Left colon (tissue), 2 donors: ENCODE measurements at places on chromosomes 7 and 10. TPM values are rescaled to one million over a fixed set of nuclear protein-coding genes. Genes with fewer than 3 reads are reported as not detected.
A peak's percentile ranks its signal among the peaks of the same experiment; 100 is the strongest.

DNA sequence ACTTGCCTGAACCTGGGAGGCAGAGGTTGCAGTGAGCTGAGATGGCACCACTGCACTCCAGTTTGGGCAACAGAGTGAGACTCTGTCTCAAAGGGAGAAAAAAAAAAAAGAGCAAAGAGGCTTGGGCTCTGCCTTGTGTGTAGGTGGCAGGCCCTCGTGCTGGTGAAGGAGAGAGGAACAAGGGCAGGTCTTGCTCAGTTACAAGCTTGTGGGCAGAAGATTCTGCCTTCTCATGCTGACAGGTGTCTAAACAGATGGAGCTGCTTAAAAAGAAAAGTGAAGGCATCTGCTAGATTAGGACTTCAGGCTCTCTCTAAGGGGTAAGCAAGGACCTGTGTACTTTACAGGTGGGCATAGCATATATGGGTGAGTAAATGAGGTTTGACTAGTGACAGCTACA, 65.5 kb upstream of the TRIM8 start:
- no peak for DNase-seq

DNA sequence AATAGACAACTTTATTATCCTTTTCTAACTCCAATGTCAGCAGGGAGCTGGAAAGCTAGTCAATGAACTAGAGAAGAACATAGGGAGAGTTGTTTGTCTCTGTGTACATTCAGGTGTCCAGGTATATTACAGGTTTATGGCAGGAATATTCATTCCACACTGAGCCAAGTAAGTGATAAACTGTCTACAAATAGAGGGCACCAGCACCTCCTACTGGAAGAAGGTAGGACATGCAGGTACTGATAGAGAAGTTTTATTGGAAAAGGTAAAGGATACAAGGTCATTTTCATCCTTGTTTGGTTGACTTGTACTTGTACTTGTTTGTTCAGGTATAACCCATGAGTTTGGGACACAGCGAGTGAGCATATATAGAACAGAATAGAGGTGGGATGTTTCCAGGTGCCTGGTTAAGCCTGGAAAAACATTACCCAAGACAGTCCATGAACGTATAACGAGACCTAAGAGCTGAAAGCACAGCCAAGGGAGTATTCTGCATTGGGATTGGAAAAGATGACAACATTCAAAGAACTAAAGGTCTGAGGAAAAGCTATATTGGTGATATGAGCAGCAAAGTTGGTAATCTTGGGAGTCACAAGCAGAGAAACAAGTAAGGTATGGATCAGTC, 61.4 kb upstream of the PPP1R3C start:
- no peak for DNase-seq

DNA sequence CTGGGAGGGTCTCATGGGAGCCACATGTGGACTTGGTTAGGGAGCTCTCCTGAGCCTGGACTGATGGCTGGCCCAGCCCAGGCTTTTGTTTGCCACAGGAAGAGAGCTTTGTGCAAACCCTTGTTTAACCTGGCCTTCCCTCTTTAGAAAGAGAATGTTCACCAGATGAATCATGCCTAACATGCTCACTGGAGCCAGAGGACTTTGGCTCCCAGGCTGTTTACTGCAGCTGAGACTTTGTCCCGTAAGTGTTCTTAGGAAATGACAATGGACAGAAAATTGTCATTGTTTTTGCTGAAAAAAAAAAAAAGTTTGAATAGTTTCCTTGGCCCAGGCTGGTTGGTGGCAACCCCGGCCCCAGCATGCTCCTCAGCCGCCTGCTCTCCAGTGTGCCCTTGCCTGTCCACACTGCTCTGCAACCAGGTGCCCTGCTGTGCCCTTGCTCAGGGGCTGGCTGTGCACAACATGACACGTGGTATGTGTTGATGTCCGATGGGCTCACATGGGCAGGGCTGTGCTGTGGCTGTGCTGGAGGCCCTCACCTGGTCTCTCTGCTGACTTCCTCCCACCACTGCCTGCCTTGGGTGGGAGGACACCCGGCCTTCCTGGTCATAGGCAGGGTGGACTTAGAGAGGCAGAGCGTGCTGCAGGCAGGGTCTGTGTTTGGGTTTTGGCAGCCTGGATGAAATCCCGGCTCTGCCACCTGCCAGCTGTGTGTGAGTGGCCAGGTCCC, 215.3 kb upstream of the ZNF32 start:
- DNase-seq, result peak; percentile 26

DNA sequence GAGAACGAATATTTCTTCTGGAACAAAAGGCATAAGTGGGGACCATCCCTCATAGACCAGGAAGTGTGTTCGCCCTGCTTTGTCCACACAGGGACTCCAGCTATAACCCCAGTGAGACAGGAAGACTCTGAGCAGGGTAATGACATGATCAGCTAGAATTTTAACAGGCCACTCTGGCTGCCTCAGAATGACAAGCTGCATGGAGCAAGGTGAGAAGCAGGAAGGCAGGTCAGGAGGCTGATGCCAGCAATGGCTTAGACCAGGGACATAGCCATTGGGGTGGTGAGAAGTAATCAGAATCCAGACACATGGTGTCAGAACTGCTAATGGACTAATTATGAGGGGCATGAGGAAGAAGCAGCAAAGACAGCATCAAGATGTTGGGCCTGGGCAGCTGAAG, 264.6 kb downstream of the GRID1 start:
- no peak for DNase-seq

SPAG6 gene
- total RNA-seq, result not detected

PIP gene
- total RNA-seq, result not detected

CPN1 gene
- total RNA-seq, result not detected

GRCh38 chr7:124029396-124030188, 3.3 kb downstream of the TMEM229A start:
- no peak for DNase-seq

DNA sequence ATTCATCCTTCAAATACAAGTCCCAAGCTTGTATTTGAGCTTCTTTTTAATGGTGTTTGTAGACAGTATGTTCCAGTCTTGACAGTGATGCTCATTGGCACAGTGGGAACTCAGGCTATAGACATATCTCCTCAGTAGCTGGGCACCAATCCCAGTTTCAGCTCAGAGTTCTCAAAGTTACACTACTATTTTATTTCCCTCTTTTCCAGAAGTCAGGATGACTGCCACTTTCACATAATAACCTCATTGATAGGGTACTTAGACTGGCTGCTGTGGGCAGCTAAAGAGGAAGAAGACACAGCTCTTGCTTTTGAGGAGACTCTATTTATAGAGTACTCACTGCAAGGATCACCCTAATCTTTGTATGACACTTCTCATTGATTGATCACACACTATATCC, 2.4 kb downstream of the GBF1 start:
- no peak for DNase-seq

HOXA9 gene
- total RNA-seq, result 18.0 TPM

GRCh38 chr10:122678266-122678665, 21.4 kb downstream of the C10orf120 start:
- no peak for DNase-seq

TRIL gene
- 0.52 TPM for total RNA-seq

GRCh38 chr10:61097026-61097425, 153.0 kb upstream of the RHOBTB1 start:
- DNase-seq, result no peak

IQCE gene
- 30.5 TPM for total RNA-seq

- no peak for DNase-seq
These were observed 56.6 kb downstream of the CPED1 start for GRCh38 chr7:121045090-121045489.

DNA sequence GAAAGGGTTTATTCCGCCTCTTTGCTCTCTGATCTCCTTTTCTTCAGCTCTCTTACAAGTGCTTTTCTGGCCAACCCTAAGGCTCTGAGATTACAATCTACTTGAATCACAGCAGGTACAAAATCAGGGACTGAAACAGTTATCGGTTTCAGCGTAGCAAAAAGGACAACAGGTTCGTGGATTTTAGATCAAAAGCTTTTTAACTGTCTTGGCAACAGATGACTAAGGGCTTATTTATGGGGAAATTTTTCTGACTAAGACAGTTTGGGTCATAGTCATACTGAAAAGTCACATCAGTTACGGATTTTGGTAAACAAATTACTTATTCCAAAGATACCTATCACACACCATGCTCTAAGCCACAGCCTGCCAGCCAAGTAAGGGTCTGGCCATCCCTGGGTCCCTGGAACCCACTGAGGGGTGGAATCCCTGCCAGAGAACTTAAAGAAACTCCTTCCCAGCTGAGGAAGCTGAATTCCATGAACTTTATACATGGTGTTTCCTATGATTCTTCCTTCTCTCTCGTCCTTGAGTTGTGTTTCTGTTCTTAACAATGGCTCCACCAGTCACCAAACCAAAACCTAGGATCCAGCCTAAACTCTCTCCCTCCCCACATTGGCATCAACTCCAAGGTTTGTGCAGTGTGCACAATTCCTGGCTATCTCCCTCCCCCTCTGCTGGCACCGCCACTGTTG, 169.3 kb downstream of the FAM107B start:
- DNase-seq, result no peak

DNA sequence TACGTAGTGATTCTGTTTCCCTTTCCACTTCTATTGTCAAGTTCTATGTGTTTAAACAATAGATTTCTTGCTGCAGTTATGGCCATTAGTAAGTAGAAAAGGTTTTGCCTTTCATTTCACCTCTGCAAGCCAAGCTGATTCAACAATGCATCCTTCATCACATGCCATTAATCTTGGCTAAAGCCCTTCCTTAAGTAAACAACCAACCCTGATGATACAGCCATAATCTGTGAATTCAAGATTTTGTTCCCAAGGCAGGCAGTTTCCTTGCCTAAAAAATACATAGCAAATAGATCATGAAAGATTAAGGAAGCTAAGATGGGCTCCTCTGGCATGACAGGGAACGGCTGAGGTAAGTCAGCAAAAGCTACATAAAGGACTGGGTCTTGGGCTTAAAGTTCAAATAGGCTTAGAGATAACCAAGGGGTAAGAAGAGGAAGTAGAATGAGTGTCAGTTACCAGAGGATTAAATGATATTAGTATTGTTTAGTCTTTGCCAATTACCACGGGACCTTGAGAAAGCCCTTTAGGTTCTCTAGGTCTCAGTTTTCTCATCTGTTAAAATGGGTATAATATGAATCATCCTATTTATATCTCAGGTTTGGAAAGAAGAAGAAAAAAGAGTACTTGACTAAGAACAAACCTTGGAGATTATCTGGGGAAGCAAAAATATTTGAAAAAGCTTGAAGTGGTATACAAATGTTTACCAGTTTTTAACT, 35.9 kb upstream of the ANK3 start:
- DNase-seq, result no peak

DNA sequence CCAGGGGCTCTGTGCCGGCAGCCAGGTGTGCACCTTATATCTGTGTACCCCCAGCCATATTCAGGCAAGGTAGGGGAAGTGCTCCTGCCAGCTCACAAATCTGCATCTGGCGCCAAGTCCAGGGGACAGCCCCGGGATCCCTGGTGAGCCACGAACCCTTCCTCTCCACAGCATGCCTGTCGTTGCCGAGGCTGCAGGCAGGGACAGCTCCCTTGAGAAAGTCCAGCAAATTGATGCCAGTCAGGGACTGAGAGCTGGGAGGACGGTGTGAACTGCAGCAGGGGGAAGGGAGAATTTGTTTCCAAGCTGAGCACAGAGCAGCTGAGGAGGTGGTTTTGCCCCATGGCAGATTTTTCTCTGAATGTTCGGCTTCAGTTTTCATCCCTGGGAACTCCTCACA, 919 bp downstream of the PLA2G12B start:
- no peak for DNase-seq

TFR2 gene
- 0.22 TPM for total RNA-seq

XPNPEP1 gene
- 115 TPM for total RNA-seq

DNA sequence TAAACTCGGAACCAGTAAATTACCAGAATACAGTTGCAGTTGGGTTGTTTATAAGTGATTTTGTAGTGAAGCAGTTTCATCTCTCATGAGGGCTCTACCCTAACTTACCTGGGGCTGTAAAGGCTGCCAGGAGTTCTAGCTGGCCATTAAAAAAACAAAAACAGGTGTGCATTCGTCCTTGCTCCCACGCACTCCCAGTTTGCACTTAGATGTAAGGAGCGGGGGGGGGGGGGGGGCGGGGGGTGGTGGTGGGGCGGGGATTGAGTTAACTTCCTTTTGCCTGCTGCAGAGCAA, 2.3 kb upstream of the PFKFB3 start:
- DNase-seq, result no peak

- no peak for DNase-seq
These were observed 239.1 kb downstream of the KCNMA1 start for GRCh38 chr10:77398558-77398957.

STAMBPL1 gene
- 14.8 TPM for total RNA-seq

GRCh38 chr10:103555325-103555649, 61.8 kb downstream of the NEURL1 start:
- no peak for DNase-seq

CFAP58 gene
- 0.20 TPM for total RNA-seq

DNA sequence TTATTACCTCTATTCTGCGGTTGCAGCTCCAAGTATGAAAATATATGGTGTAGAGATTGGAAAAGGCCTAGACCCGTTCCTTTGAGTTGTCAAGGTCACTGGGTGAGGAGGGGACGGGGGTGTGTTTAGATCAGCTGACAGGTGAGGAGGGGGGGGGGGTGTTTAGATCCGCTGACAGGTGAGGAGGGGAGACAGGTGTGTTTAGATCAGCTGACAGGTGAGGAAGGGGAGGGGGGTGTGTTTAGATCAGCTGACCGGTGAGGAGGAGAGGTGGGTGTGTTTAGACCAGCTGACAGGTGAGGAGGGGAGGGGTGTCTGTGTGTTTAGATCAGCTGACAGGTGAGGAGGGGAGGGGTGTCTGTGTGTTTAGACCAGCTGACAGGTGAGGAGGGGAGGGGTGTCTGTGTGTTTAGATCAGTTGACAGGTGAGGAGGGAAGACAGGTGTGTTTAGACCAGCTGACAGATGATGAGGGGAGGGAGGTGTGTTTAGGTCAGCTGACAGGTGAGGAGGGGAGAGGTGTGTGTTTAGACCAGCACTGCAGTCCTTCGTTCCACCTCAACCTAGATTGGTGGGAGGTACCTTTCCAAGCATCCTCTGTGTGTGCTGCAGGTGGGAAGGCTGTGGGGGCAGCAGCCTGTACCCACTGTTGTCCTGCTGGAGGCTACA, 655.0 kb upstream of the ADARB2 start:
- DNase-seq, result no peak

HTRA1 gene
- 14.6 TPM for total RNA-seq

- DNase-seq, result peak; percentile 60
These were observed 19.4 kb downstream of the SFTPD start for GRCh38 chr10:79929409-79929904.

DNA sequence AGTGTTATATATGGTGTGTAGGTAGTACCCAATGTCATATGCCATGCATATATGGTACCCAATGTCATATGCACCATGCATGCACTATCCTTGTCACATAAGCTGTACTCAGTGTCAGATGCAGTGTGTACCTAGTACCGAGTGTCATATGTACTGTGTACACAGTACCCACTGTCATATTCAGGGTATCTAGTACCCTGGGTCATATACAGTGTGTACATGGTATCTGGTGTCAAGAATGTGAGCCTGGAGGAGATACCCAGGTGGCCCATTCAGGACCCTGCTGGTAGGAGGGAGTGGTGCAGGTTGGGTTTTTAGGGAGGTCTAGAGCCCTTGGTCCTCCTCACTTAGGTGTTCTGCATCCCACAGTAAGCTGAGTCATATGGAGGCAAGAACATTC, 1.8 kb downstream of the ZMYND11 start:
- no peak for DNase-seq

DNA sequence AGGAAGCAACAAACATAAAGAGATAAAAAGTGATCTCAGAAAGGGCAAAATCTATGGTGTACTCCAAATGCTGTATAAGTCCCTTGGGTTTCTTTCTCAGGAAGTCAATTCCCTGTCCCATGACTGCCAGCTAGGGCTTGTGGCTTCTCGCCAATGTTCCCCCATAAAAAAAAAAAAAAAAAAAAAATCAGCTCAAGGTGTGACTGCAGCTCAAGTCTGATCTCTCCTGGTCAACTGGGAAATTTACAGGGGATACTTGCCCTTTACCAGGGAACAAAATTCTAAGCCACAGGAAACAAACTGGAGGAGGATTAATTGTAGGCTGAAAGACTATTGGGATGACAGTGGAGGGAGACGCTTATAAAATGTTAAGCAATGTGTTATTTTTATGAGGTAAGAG, 76.0 kb downstream of the PCGF5 start:
- DNase-seq, result no peak
